Stimulated activated CD4-positive, alpha-beta T cell treated with anti-CD3 and anti-CD28 coated beads, TNF-alpha, amount 100 ng/mL, for 1 hour (primary cell): ENCODE measurements at places on chromosomes 11 and 22.

DNA sequence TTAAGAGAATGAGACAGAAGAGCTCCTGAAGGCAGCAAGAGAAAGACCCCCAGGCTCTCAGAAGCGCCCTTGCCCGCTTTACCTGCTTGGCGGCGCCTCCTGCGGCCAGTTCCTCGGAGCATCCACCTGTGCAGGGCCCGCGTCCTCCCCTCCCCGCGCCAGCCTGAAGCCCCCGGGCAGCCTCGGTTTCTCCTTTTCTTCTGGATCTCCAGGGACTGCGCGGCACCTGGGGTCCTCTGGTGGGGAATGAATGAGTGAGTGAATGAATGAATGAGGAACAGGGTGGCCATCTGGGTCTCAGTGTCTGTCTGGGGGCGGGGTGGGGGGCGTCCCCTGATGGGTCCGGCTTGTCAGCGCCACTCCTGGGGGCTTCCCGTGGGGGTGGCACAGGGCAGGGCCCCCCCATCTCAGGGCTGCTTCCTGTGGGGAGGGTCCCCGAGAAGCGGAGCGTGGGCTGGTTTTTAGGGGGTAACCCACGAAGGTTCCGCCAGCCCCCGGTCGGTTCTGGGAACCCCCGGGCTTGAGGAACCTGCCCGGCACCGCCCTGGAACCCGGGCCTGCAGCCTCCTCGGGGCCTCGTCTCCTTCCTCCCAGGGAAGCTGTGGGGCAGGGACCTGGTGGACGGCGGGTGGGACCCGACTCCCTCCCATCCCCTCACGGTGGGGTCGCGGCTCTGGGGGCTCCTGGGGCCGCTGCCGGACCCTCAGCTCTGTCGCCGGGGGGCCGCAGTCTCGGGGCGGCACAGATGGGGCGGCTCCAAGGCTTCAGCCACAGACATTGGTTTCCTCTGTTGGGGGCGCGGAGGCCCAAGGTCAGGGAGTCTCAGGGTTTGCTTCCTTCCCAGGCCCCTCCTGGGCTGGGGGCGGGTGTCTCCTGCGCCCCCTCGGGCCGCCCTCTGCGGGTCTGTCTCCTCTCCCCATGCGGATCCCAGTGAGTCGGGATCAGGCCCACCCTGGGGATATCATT is 8.3 kb upstream of the KRTAP5-7 start:
- DNase-seq = no peak

DNA sequence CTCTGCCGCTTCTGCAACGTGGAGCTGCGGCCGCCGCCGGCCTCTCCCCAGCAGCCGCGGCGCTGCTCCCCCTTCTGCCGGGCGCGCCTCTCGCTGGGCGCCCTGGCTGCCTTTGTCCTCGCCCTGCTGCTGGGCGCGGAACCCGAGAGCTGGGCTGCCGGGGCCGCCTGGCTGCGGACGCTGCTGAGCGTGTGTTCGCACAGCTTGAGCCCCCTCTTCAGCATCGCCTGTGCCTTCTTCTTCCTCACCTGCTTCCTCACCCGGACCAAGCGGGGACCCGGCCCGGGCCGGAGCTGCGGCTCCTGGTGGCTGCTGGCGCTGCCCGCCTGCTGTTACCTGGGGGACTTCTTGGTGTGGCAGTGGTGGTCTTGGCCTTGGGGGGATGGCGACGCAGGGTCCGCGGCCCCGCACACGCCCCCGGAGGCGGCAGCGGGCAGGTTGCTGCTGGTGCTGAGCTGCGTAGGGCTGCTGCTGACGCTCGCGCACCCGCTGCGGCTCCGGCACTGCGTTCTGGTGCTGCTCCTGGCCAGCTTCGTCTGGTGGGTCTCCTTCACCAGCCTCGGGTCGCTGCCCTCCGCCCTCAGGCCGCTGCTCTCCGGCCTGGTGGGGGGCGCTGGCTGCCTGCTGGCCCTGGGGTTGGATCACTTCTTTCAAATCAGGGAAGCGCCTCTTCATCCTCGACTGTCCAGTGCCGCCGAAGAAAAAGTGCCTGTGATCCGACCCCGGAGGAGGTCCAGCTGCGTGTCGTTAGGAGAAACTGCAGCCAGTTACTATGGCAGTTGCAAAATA is 816 bp downstream of the PDE3B start:
- no peak for DNase-seq

DNA sequence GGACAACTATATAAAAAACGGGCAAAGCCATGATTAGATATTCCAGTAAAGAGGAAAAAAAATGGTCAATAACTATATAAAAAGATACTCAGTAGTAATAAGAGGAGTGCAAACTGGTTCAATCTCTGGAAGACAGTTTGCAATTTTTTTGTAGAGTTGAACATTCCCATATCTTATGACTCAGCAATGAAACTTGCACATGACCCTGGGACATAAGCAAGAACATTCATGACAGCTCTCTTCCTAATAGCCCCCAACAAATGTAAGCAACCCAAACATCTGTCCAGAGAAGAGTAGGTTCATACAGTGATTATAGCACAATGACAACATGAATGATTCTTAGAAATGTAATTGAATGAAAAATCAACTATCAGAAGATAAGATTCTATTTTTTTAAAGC is 21.8 kb upstream of the CSF2RB start:
- DNase-seq = no peak

DNA sequence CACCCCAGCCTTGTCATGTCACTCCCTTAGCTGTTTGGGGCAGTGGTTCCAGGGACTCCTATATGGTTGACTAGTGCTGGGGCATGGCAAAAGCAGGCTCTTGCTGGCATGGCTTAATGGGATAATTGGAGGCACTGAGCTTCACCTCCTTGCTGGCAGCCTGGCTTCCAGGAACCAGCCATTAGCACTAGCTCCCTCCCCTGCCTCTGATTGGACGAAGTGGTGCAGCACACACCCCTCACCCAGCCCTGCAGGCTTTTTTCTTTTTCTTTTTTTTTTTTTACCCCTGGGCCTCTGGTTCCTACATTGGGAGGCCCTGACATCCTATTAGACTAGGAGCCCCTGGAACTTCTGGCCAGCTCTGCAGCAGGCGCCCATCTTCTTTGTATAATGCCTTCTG is 18.6 kb downstream of the PHLDB1 start:
- no peak for DNase-seq

GRCh38 chr11:66725647-66726046 is 3.4 kb downstream of the SPTBN2 start:
- DNase-seq = no peak

GRCh38 chr22:49936973-49937757 is 18.7 kb downstream of the CRELD2 start:
- DNase-seq = no peak

- DNase-seq = no peak
Observed at GRCh38 chr22:17913801-17914347, 110.5 kb downstream of the MICAL3 start.

GRCh38 chr11:8354622-8355415 is 91.1 kb upstream of the LMO1 start:
- DNase-seq = no peak
